ENCODE measurements at places on chromosomes 6 and 20. TPM values are rescaled to one million over a fixed set of nuclear protein-coding genes. Genes with fewer than 3 reads are reported as not detected.

GRCh38 chr6:125528621-125529041 is 220.8 kb upstream of the HEY2 start:
- no peak for DNase-seq
- no peaks in the 10 kb centered on the region for H3K36me3 ChIP-seq
- peaks cover 2% of the 10 kb centered on the region for H3K27me3 ChIP-seq
- peaks cover 22% of the 10 kb centered on the region for H3K4me1 ChIP-seq
- H3K4me3 ChIP-seq: peak overlapping the region; percentile 34

GRCh38 chr20:59814840-59815340 is 118.5 kb downstream of the SYCP2 start:
- no peaks in the 10 kb centered on the region for H3K4me1 ChIP-seq
- peak; percentile 9 for DNase-seq
- no peak overlapping the region for H3K4me3 ChIP-seq
- no peak overlapping the region for H3K27ac ChIP-seq
- no peaks in the 10 kb centered on the region for H3K36me3 ChIP-seq

GRCh38 chr6:126831461-126831860 is 287.0 kb upstream of the RSPO3 start:
- no peaks in the 10 kb centered on the region for H3K27me3 ChIP-seq
- no peaks in the 10 kb centered on the region for H3K36me3 ChIP-seq
- H3K27ac ChIP-seq: peak overlapping the region; percentile 57
- DNase-seq: no peak
- H3K4me3 ChIP-seq: no peak overlapping the region
- H3K4me1 ChIP-seq: peaks cover 8% of the 10 kb centered on the region

DNA sequence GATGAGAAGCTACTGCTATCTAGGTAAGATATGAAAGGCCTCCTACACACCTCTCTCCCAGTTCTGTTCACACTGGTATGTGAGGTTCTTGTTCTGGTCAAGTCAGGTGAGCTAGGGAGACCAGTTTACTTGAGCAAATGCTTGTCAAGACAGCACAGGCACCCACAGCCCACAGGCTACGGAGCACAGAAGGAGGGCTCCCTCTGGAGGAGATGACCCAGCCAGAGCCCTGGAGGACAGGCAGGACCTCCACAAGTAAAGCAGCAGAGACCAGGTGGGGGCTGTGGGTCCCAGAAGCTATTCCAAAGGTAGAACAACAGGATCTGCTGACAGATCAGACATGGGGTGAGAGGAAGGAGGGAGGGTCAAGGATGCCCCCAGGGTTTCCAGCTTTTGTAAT is 13.2 kb downstream of the MMP24OS start:
- H3K4me3 ChIP-seq: no peak overlapping the region
- H3K27ac ChIP-seq: peak overlapping the region; percentile 86
- no peak for DNase-seq
- H3K36me3 ChIP-seq: peaks cover 10% of the 10 kb centered on the region

DNA sequence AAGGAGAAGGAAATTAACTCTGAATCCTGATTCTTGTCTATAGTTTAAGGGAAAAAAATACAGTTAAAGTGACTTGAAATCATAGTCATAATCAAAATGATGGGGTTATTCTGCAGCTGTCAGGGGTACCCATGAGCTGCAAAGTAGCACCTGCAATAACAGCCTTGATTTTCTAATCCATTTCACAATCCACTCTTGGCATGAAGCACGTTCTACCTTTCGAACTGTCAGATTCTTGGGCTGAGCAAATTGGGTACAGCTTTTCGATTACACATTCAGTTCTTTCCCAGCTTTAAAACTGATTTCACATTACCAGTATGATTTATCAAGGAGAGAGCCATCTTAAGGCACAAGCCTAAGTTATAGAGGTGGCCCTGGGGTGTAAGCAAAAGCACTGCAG is 118.5 kb upstream of the DTNBP1 start:
- no peak overlapping the region for H3K4me3 ChIP-seq
- no peak overlapping the region for H3K27ac ChIP-seq
- H3K4me1 ChIP-seq: peaks cover 25% of the 10 kb centered on the region
- no peaks in the 10 kb centered on the region for H3K36me3 ChIP-seq

DNA sequence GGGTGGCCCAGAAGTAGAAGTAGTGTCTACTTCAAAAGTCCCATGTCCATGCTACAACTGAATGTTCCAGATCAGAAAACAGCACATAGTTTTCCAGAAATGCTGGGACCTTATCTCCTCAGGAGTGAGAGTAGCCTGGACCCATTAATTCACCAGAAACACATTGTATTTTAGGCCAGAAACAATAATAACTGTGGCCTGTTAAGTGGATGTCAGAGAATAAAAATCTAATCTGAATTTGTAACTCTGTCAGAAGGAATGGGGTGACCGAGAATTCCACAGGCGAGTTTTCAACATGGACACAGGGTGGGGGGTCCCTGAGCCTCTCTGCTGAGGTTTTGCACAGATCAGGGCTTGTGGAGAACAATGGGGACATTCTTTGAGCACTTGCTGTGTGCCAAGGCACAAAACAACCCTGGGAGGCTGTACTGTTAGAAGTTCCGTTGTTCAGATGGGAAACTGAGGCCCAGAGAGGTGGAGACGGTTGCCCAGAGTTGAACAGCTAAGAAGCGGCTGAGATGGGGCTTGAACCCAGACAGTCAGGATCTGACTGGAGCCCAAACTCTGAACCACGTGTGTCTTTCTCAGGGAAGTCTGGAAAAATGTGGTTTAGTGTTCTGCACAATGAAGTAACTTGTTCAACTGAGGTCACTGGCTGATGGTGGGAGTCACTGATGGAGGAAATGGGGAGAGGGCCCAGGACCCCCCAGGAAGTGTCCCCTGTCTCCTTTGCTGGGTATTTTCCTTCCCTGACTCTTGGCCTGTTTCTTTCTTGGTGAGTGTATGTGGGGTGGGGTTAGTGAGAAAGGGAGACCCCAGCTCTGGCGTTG is 44.2 kb downstream of the SNAI1 start:
- no peak overlapping the region for H3K4me3 ChIP-seq
- H3K27me3 ChIP-seq: no peaks in the 10 kb centered on the region
- no peaks in the 10 kb centered on the region for H3K36me3 ChIP-seq
- H3K4me1 ChIP-seq: peaks cover 12% of the 10 kb centered on the region
- peak overlapping the region; percentile 48 for H3K27ac ChIP-seq
- DNase-seq: no peak

DNA sequence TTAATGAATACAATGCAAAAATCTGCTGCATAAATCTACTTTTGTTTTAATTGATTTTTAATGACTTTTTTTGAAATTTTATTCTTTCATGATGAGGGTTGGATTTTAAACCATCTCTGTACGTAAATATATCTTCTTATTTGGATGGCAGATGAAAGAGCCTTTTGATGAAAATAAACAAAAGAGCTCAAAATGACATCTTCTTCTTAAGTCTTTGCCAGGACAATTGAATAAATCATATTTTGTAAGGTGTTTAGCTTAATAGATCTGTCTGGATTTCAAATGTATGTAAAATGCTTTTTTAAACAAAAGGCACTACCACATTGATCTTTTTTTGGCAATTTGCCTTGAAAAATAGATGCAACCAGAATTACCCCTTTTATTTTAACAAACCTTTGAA is 39.3 kb downstream of the KIF6 start:
- H3K4me3 ChIP-seq: no peak overlapping the region
- H3K27ac ChIP-seq: no peak overlapping the region
- peaks cover 7% of the 10 kb centered on the region for H3K4me1 ChIP-seq
- no peaks in the 10 kb centered on the region for H3K36me3 ChIP-seq

- no peak for DNase-seq
- no peaks in the 10 kb centered on the region for H3K27me3 ChIP-seq
- no peak overlapping the region for H3K27ac ChIP-seq
- peaks cover 14% of the 10 kb centered on the region for H3K4me1 ChIP-seq
These were observed 93.8 kb upstream of the MARCKS start for GRCh38 chr6:113763311-113763766.

DNA sequence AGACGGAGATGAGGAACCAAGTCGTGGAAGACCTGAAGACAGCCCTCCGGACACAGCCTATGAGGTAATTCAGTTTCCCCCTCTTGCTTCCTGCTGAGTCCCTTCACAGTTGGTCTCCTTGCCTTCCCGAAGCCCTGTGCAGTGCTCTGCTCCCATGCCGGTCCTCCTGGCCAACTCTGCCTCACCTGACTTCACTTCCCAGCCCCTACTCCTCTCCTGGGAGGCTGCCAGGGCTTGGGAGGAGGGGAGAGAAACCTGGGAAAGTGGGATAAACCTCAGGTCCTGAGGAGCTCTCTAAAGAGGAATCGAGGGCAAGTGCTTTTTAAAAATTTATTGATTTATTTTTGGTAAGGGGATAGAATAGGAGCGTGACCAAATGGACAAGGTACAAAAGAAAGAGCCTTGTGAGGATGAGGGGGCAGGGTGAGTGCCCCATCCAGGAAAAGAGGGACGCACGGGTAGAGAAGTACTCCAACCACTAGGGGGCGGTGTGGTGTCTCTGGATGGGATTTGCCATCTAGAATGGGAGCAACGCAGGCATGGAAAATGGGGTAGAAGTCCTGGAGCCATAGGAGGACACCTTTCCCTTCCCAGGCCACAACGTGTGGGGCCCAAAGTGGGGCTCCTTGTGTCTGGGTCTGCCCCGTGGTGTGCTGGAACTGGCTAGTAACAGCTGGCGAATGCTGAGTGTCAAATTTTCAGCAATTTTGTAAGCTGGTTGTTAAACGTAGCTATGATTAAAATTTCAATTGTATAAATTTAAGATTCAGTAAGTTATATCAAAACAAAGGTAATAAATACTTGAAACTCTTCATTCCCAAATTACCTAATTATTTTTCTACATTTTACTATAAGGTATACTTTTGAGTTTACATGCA is 69.0 kb downstream of the MOCS1 start:
- no peaks in the 10 kb centered on the region for H3K4me1 ChIP-seq
- no peak overlapping the region for H3K27ac ChIP-seq
- H3K27me3 ChIP-seq: no peaks in the 10 kb centered on the region
- no peak for DNase-seq
- H3K4me3 ChIP-seq: no peak overlapping the region

- peaks cover 27% of the 10 kb centered on the region for H3K4me1 ChIP-seq
- no peak overlapping the region for H3K27ac ChIP-seq
- H3K36me3 ChIP-seq: no peaks in the 10 kb centered on the region
- peaks cover 18% of the 10 kb centered on the region for H3K27me3 ChIP-seq
These were observed 4.7 kb downstream of the GMPR start for GRCh38 chr6:16243055-16243454.

DNA sequence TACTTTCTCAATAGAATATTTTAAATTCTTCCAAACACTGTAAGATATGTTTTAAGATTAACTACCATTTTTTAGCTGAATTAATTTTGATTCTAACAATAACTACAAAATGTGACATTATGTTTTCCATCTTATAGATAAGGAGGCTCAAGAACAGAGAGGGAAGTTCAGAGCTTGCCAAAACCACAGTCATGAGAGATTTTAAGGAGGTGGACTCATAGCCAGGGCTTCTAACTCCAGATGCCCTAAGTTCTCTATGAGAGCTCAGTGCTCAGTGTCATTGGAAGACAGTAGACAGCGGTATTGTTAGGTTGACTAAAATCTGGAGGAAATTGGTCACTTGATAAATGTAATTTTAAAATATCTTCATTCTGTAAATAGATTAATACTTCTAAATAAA is 144.2 kb downstream of the PACRG start:
- H3K36me3 ChIP-seq: no peaks in the 10 kb centered on the region
- peaks cover 2% of the 10 kb centered on the region for H3K4me1 ChIP-seq
- DNase-seq: no peak
- no peak overlapping the region for H3K4me3 ChIP-seq
- H3K27me3 ChIP-seq: no peaks in the 10 kb centered on the region

DNA sequence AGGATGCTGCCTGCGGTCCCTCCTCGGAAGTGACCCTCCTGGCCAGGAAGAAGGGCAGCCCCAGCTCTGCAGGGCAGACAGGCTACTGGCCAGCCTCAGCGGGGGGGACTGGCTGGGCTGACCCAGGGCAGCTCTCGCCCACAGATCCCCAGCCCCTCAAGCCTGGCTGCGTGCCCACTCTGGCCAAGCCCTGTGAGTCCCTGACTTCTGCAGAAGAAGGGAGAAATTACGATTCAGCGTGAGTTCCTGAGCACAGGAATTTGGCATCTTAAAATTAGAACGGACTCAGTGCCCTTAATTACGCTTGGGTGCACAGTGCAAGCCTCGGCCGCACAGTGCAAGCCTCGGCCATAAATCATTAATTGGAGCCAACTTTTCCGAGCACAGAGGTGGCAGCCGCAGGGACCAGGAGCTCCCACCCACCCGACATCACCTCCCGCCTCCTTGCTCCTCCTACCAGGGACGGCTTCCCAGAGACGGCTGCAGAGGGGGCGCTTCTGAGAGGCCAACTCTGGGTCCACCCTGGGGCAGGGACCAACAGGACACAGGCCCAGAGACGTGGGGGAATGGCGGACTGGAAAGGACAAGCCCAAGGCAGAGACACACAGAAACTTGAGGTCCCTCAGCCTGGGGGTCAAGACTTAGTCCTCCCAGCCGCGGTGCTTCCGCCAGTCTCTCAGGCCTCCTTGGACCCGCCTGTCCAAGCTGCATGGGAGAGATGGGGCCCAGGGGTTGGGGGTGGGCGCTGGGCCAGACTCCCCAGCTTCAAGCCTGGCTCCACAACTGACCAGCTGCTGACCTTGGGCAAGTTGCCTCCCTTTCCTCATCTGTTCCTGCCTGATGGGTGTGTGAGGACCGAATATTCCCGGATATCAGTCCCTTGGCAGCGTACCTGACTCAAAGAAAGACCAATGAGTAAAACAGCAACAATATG is 165.4 kb downstream of the TAF4 start:
- no peaks in the 10 kb centered on the region for H3K4me1 ChIP-seq
- H3K4me3 ChIP-seq: no peak overlapping the region
- no peak for DNase-seq
- no peak overlapping the region for H3K27ac ChIP-seq
- H3K36me3 ChIP-seq: no peaks in the 10 kb centered on the region

DNA sequence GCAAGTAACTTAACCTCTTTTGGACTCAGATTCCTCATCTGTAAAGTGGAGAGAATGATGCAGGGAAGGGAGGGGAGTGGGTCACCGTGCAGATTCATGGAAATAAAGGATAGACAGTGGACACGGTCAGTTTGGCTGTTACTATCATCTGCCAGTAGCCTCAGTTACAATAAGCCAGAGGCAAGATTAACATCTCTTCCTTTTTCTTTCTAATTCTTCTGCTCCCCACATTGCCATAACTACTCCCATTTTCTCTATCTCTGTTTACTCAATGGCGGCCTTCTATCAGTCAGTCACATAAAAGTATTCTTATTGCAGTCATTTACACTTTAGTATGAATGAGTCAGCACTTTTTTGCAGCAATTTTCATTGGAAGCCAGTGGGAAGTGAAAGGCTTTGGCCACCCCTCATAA is 49.2 kb downstream of the PPP1R16B start:
- no peaks in the 10 kb centered on the region for H3K4me1 ChIP-seq
- no peak overlapping the region for H3K27ac ChIP-seq

- no peak overlapping the region for H3K4me3 ChIP-seq
- no peaks in the 10 kb centered on the region for H3K36me3 ChIP-seq
These were observed 54.0 kb upstream of the FAM184A start for GRCh38 chr6:119132261-119132981.

- H3K36me3 ChIP-seq: no peaks in the 10 kb centered on the region
- peak overlapping the region; percentile 44 for H3K27ac ChIP-seq
- no peak overlapping the region for H3K4me3 ChIP-seq
- peaks cover 22% of the 10 kb centered on the region for H3K4me1 ChIP-seq
These were observed 70.8 kb upstream of the AHI1 start for GRCh38 chr6:135568379-135568778.

PPP1R11 gene
- total RNA-seq: 30.0 TPM

MUC21 gene
- not detected for total RNA-seq

TFB1M gene
- total RNA-seq: 27.9 TPM

CLPSL2 gene
- not detected for total RNA-seq
